ENCODE measurements at places on chromosomes 7 and 10.

GRCh38 chr7:84258628-84259027 is 64.0 kb upstream of the SEMA3A start:
- DNase-seq: no peak

DNA sequence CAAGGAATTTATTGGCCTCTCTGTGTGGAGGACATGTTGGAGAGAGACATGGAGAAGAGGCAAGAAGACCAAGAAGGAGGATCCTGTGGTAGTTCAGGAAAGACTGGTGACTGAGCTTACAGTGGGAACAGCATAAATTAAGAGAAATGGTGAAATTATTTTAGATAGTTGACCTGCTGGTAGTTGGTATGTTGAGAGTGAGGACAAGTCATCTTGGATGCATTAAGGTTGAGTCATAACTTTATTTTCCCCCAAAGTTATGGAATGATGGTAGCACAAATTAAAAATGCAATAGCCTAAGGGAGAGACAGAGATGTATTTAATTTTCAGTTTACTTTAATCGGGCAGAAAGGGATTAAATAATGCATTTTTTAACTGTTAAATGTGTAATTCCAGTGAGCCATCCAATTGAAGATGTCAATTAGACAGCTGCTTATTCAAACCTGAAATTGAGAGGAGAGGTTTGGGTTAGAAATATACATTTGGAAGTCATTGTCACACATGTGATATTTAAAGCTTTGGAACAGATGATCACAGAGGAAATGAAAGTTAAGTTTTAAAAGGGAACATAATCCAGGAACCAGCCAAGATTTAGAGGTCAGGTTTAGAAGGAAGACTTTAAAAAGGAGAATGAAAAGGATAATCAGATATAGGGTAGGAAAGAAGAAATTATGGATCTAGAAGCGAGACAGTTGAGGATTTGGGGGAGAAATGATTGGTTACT is 80.6 kb downstream of the DGKB start:
- no peak for DNase-seq

GRCh38 chr7:140697447-140698143 is 1.1 kb downstream of the NDUFB2 start:
- DNase-seq: no peak

DNA sequence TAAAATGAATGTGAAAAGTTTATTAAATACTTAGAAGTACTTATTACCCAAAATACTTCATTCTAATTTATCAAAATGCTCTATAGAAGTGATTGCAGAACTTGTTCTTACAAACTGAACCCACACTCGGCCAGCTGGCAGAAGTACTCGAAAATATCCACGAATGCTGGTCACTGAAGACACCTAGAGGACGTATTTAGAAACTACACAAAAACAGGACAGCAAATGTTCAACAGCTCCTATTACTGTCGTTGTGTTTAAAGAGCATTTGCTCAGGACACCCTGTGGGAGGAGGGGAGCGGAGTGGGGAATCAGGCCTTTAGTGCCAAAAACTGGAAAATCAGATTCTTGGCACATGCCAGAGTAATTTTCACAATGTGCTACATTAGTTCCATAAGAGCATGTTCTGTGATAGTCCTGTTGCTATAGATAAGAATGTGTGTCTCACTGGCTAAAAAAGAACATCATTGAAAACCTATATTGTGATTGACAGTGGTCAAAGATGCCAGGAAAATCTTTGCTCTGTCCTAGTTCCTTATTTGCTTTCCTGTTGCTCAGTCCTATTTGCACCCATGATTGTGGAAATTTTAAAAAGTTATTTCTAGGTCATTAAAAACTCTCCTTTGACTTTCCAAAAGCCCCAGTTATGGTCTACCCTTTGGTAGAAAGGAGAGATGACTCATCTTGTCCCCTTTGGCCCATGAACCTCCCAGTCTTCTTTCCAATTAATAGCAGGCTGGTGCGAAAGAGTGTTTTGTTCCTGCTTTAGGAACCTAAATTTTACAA is 49.0 kb upstream of the NRBF2 start:
- peak; percentile 31 for DNase-seq

GRCh38 chr10:113709221-113709838 is 29.6 kb downstream of the CASP7 start:
- DNase-seq: no peak

- DNase-seq: peak; percentile 99
Observed at GRCh38 chr7:25125137-25125946, at the start of gene CYCS. Gene CYCS, minus strand, starts transcription at chr7:25125260. Its CDS starts 1,141 bp downstream, at chr7:25124119.

- no peak for DNase-seq
Observed at GRCh38 chr7:83524277-83525075, 124.5 kb downstream of the SEMA3E start.

GRCh38 chr7:6385909-6386560 is 61.7 kb downstream of the DAGLB start:
- no peak for DNase-seq

DNA sequence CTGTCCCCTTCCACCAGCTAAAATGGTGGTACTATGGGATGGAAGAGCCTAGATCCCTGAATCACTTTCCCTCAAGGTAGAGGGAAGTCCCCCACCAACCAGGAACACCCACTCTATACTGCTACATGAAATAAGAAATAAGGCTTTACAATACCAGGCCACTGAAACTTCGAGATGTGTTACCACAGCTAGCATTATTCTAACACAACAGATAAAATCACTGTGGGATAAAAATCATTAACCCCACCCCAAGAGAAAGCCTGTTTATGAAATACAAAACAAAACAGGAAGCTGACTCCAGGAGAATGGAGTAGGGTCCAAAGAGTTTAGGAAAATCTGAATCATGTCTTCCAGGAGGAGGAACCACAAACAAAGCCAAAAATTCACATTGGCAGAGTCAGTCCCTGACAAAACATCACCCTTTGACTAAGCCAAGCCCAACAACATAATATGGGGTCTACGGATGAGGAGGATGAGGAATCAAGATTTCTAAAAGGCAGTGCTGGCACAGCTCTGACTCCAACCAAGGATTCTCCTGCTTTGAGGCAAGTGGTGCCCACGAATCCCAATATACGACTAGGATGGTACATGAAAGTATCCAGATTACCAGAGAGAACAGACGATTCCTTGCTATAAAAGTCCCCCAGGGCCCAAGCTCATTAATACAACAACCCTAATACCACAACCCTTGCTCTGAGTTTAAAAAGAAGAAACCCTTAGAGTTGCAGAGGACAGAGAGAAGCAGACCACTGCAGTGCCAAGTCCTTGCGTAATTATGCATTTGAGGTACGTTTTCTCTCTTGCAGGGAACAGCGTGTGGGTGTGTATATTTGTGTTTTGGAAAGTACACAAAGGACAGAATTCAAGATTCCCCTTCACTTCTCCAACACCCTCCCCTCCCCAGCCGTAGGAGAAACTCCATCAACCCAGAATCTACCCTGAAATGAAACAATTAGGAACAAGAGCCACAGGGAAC is 23.7 kb downstream of the XPNPEP1 start:
- no peak for DNase-seq

DNA sequence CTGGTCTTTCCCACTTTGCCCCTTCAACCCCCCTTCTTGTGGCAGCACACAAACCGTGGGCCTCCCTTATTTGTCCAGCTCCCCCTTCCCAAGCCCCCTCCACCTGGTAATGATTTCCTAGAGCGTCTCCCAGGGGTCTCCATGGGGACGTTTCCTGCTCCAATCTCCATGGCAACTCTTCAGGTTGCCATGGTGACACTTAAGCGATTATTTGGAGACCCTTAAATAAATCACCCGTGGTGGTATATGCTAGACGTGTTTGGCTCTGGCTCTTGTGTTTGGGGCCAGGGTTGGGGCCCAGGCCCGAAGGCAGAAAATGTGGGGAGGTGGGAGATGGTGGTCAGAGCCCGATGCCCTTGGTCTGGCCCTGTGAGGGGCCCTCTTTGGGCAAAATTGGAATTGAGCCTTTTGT is 41.1 kb upstream of the DLG5 start:
- DNase-seq: no peak

DNA sequence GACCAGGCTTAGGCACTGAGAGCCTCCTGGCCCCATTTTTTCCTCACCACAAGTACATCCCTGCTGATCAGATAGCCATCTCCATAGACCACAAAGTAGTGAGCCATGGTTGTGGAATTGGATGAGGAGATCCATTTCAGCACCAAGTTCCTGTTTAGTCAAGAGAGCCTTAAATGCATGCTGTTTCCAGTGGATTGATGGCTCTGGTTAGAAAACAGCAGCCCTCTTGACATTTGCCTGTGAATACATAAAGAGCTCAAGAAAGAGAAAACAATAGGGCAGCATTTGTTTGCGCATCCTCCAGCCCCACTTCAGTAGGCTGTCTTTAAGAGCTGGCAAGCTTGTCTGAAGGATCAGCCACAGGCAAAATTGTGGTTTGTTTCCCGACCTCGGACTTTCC is 251.2 kb downstream of the POU6F2 start:
- DNase-seq: no peak

DNA sequence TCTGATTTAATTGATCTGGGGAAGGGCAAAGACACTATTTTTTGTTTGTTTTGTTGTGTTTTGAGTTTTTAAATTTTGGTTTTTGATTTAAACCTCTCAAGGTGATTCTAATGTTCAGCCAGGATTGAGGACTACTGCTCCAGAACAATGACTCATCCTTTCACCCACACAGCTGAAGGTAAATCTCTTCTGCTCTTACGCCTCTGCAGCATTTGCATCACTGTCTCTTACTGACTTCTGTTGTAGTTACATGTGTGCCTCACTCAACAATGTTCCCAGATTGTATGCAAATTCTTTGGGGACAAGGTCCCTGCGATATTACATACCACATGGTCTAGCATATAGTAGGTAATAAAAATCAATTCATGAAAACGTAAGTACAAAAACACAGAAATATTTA is 467.5 kb upstream of the LRRN3 start:
- DNase-seq: no peak

- DNase-seq: no peak
Observed at GRCh38 chr7:100072462-100072861, 9.1 kb downstream of the ZNF3 start.

- DNase-seq: no peak
Observed at GRCh38 chr10:61719906-61720305, 57.2 kb downstream of the CABCOCO1 start.

DNA sequence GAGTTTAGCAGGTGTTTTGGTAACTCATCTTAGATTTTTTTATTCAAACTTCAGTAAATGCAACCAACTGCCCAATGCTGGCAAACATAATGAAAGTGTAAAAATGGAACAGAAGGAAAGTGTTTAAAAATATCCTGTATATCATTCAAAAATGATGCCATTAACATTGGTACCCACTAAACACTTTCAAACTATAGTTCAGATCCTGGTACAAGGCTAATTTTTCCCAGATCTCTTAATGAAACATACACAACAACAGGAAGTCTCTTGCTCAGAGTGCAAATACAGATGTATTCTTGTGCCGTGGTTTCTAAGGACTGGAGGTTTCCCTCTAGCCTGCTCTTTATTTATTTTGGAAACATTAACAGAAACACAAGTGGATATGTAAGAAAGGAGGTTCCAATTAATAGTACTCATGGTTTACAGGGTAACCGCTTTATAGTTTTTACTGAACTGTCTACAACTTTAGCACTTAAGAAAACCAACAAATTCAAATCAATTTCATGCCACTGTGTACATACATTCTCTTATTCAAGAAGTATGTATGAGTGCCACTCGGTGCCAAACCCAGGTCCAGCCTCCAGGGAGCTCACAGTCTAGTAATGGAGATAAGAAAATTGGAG is 176.0 kb upstream of the AKR1E2 start:
- no peak for DNase-seq

DNA sequence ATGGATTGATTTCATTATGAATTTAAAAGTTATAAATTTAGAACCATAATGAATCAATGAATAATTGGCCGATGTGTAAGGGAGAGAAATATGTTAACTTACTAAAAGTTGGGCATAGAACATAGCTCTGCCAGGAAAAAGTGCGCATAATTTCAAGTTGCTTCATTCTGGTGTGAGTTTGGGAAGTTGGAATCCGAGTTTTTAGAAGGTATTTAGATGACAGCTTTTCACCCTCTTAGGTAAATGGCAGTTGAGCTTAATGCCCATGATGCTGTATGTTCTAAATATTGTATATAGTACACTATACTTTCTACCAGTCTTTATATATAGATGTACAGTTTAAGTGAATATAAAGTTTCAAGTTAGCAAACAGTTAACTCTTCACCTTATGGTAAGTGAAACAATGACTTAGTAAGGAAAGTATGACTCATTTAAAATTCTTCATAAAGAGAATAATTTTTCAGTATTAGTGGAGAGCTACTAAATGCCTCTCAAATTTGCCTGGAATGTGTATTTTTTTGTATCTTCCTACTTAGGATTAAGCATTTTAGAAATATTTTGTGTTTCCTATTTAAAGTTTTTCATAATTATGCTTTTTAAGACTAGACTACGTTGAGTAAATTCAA is 1.6 kb downstream of the C1GALT1 start:
- no peak for DNase-seq

- no peak for DNase-seq
Observed at GRCh38 chr7:391961-392524, 102.1 kb downstream of the FOXL3 start.

DNA sequence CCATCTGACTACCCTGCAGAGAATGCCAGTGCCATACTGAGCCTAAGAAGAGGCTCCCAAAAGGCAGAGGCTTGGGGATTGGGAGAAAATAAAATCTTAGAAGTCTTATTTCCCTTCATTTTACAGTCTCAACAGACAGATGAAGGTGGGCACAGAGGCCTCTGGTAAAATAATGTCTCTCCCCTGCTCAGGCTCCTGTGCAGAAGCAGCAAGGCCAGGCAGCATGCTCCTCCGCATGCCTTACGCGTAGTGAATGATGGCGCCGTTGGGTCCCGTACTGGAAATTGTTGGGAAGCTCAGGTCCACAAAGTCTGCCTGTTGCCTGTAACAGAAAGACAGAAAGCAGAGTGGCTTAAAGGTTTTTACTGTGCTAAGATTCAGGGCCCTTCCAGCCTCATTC is 45.8 kb downstream of the XPNPEP1 start:
- DNase-seq: no peak

GRCh38 chr10:58201704-58202103 is 66.0 kb downstream of the IPMK start:
- DNase-seq: no peak

DNA sequence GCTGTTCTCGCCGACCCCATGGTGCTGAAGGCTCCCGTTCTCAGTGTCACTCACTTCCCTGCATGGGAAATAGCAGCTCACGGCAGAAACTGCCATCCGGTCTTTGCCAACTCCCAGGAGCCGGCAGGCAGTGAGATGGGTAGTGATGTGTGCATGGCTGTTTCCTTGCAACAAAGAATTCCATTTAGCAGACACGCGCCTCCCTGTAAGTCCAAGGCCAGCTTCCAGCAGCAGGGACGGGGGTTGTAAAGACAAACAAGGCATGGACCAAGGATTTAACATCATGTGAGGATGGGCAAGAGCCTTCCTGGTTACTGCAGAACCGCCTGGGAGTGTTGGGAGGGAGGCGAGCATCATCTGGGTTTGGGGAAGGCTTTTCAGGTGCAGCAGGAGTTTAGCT is 273.1 kb downstream of the GLRX3 start:
- DNase-seq: no peak

DNA sequence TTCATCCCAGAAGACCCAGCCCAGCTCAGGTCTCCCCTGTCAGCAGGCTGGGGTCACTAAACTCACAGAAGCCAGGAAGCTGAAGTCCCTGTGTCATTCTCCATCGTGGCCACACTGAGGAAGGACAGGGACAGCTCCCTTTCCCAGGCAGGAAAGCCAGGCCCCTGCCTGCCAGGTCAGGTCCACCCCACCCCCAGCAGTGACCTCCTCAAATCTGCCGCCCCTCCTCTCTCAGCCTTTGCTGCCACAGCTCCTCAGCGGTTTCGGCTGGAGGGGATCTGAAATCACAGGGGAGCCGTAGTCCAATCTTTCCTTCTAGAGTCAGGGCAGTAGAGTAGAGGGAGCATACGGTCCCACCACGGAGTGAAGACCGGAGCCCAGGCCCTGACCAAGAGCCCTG is 150.9 kb upstream of the UNC5B start:
- DNase-seq: no peak

- peak; percentile 24 for DNase-seq
Observed at GRCh38 chr7:132450188-132450587, 126.1 kb downstream of the PLXNA4 start.
